ENCODE measurements at places on chromosomes 7 and 10.

GRCh38 chr10:11373717-11374171 lies 237.7 kb downstream of the USP6NL start:
- no peak for DNase-seq

- DNase-seq, result no peak
Observed at GRCh38 chr7:108409146-108409545, 47.1 kb downstream of the NRCAM start.

DNA sequence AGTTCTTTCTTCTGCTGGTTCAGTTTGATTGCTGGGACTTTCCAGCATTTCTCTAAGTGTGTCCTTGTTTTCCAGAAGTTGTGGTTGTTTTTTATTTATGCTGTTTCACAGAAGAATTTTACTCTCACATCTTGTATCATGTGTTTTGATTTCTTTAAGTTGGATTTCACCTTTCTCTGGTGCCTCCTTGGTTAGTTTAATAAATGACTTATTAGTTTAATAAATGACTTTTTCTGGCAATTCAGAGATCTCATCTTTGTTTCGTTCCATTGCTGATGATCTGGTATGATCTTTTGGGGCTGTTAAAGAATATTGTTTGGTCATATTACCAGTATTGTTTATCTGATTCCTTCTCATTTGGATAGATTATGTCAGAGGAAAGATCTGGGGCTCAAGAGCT lies 59.8 kb upstream of the CYP2C9 start:
- no peak for DNase-seq

DNA sequence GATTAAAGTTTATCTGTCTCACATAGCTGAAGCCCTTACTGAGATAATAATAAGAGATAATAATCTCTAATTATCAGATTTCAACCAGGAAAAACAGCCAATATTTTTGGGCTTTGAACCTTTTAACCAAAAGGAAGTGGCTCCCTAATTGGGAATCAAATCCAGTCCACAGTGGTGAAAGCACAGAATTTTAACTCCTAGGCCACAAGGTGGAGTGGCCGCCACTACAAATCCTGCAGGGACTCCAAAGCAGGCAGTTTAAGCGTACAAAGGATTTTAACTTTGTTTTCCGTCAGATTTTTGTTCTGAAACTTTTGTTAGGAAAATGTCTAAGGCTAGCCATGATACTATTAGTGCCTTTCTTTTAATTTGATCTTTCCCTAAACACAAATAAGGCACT lies 99.6 kb upstream of the CCNY start:
- DNase-seq, result no peak

DNA sequence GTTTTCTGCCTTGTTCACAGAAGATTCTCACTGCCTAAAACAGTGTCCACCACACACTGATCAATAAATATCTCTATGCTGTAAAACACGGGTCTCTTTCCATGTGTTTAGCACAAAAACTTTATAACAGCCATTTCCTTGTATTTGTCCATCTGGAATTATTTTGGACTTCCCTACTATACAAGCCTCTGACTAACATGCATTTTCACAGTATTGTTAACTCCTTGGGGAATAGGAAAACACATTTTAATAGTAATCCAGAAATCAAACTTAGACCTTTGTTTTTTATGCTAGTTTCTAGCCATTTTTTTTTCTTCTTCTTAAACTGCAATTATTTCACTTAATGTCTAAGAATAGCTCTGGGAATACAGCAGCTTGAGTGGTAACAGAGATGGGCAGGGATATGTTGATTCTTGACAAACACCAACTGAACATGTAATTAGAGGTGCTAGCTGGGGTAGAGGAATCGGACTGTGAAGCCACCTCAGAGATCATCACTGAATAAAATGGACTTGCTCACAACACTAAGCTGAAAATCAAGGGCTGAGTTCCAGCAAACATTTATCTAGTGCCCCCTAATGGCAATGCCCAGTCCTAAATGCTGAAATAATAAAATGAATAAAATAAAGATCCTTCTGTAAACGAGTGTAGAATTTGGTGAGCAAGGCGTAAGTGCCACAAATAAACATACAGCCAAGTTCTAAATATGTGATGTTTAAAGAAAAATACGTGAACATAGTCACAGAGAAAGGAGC lies 593.1 kb downstream of the SORCS1 start:
- DNase-seq, result no peak

GRCh38 chr7:106658316-106659165 lies 2.4 kb downstream of the CCDC71L start:
- DNase-seq, result no peak

DNA sequence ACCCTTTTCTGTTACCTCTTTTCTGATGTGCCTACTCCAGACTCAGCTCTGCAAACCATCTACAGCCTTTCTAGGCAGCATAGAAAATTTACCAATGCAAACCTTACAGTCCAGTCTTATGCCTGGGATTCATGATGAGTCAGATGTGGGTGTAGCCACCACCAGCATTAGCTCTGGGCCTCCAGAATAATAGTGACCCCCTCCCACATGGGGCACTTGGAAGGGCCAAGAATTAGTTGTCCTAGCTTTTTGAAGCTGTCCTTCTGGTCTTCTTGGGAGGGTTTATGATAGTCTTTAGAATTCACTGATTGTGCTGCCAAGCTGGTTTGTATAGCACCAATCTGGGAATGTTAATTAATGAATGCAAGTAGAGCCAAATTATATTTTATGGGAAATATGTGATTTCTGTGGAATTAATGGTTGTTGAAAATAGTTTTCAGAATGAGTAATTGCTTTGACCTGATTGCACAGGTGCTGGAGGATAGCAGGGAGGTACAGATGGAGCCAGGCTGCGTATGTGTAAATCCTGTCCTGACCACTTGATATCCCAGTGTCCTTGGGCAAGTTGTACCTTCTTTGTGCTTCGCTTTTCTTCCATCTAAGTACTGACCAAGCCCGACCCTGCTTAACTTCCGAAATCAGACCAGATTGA lies 94.8 kb downstream of the CPED1 start:
- DNase-seq, result no peak
